ENCODE measurements at places on chromosomes 4 and X. TPM values are rescaled to one million over a fixed set of nuclear protein-coding genes. Genes with fewer than 3 reads are reported as not detected.

GRCh38 chr4:95729596-95729995, 110.3 kb upstream of the PDHA2 start:
- no peak for DNase-seq

The GAGE2A gene
- not detected for total RNA-seq

The RBMX2 gene
- 25.0 TPM for total RNA-seq

GRCh38 chrX:10697616-10698317, 77.4 kb upstream of the MID1 start:
- DNase-seq, result no peak

DNA sequence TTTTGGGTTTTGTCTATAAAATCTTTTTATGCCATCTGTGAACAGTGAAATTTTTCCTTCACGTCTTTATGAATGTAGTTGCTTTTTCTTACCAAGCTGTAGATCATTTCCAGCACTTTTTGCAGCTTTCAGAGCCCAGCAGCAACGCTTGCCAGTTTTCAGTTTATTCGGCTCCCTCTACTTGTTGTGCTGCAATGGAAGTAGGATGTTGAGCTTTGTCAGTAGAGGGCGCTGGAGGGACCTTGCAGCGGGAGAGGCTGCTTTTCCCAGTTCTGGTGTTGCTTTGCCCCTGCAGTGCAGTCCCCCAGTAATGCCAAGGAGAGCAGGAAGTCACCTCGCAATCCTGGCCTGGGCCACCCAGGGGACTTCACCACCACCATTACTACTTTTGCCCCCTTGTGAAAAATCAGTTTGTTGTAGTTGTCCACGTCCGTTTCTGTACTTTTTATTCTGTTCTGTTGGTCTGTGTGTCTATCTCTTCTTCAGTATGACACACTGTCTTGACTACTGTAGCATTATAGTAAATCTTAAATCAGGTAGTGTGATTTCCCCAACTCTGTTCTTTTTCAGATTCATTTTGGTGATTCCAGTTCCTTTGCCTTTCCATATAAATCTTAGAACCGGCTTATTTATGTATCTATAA, 21.8 kb downstream of the CMC4 start:
- DNase-seq, result peak; percentile 57

DNA sequence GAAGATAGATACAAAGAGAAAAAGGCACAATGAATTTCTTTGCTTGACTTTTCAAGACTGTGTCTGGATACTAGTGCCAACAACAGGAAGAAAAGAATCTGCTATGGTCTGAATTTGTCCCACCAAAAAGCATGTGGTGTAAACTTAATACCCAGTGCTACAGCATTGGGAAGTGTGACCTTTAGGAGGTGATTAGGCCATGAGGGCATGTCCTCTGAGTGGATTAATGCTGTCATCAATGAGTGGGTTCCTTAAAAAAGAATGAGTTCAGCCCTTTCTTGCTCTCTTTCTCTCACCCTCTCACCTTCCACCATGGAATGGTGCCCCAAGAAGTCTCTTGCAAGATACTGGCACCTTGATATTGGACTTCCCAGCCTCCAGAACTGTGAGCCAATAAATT, 155.7 kb upstream of the GPRIN3 start:
- no peak for DNase-seq

Data from activated CD8-positive, alpha-beta memory T cell treated with anti-CD3 and anti-CD28 coated beads, Interleukin-2, amount 10 ng/mL, durations not matched to agents 7 days and 5 days (primary cell).